Activated CD4-positive, alpha-beta T cell treated with anti-CD3 and anti-CD28 coated beads, Interleukin-2, amount 50 U/mL, for 24 hours (primary cell): ENCODE measurements at places on chromosomes 13 and 19.

DNA sequence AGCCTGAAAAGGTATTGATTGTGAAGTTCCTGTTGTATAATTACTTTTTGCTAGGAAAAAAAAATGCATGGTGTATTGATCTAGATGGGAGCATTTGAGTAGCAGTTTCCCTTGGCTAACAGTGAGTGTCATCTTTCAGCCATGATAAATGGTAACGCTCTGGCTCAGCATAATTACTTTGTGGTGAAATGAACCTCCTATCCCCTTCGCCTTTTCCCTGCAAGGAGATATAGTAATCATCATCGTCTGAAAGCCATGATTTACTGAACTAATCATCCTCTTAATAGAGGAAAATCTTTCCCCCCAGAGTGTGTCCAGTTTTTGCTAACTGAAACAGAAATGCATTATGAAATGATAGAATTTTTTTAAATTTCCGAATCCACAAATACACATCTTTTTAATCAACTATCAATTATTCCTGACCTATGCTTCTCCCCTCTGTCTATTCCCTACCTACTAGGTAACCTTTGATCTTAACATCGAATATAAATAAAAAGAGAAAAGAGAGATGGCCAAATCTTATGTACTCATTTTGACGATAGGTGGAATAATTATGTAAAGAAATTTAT is 88.7 kb downstream of the MAB21L1 start:
- DNase-seq: no peak

- DNase-seq: no peak
These were observed 345.0 kb downstream of the NDFIP2 start for GRCh38 chr13:79825959-79826358.

DNA sequence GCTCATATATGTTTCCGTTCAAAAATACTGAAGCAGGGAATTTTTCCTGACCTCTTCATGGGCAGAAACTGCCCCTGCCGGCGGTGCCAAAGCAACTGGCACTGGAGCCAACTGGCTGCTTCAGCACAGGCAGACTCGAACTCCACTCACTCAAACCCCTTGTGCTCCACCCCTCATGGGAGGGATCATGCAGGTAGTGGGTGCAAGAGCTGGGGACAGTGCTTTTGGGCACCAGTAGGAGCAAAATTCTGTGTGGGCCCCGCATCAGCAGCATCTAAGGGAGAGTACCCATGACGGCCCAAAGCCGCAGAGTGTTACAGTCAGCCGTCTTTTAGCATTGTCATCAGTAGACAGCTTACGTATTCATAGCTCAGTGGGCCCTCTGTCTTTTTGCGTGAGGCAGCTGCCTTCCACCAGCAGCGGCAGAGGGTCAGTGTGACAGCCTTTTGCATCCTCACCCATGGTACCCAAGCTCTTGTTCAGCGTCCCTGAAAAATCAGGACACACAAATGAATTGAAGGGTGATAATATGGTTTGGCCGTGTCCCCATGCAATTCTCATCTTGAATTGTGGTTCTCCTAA is 393.8 kb downstream of the SLITRK6 start:
- DNase-seq: no peak

GRCh38 chr13:102536695-102537485 is 59.9 kb upstream of the TPP2 start:
- DNase-seq: no peak

DNA sequence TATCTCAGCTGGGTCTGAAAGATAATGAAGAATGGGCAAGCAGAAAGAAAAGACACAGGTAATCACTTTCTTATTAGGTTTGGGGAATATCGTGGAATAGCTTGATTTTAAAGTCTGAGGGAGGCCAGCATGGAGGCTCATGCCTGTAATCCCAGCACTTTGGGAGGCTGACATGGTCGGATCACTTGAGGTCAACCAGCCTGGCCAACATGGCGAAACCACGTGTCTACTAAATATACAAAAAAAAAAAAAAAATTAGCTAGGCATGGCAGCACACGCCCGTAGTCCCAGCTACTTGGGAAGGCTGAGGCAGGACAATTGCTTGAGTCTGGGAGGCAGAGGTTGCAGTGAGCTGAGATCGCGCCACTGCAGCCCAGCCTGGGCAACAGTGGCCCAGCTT is 1.5 kb upstream of the PAFAH1B3 start:
- DNase-seq: no peak

- DNase-seq: no peak
These were observed 86.7 kb downstream of the FNDC3A start for GRCh38 chr13:49062297-49062896.

- no peak for DNase-seq
These were observed 546.7 kb downstream of the RFC3 start for GRCh38 chr13:34364633-34365032.

- no peak for DNase-seq
These were observed 1132.7 kb downstream of the SLITRK1 start for GRCh38 chr13:82749551-82749950.

- DNase-seq: no peak
These were observed 111.0 kb downstream of the KCTD12 start for GRCh38 chr13:76775088-76775740.

DNA sequence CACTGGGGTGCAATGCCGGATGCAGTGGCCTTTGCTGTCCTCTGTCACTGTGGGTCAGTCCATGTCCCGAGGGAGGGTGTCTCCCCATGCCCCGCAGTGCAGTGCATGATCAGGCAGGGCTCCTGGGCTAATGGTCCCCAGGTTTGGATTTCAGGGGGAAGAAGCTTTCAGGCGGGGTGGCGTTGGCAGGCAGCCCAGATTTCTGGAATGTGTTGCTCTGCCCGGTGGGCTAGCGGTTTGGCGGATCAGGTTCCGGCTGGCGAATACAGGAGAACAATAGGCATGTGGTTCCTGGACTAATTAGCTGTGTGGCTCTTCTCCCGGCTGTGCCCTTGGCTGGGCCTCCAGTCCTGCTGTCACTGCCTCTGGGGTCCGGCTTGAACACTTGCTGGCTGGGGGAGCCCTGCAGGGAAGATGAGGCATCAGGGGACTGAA is 141.3 kb downstream of the FGF9 start:
- no peak for DNase-seq

DNA sequence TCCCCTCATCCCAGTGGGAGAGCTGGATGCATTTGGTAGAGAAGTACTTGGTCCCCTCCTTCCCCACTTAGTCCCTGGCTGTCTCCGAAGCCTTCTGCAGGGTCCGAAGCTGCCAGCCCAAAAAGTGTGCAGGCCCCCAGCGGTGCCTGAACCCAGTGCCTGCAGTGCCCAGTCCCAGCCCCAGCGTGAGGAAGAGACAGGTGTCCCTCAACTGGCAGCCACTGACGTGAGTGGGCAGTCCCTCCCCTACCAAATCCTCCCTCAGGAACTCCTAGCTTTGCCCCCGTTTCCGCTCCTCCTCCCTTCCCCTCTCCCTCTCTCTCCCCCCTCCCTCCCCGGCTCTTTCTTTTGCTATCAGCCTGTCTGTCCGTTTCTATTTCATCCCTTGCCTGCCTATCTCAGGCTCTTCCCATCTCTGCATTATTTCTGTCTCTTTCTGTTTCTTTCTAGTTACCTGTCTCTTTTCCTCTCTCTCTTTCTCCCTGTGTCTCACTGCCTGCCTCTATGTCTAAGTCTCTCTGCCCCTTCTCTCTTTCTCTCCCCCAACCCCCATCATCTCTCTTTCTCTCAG is 1.8 kb upstream of the LTBP4 start:
- DNase-seq: no peak

DNA sequence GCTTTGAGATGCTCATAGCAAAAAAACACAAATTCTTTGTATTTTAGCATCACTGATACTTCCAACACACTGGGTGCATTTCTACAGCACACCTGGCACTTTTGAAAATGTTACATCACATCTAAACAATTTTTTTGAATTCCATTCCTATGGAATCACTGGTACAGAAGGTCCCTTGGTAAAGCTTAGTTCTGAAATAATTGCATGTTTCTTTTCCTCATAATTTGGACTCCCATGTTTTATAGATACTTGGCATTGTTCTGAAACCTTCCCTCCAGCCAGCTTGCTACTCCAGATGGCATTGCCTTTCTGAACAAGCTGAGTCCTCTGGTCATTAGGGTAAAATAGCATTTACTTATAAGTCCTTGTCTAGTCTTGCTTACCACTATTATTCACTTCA is 481.3 kb upstream of the GPC6 start:
- DNase-seq: no peak

- no peak for DNase-seq
These were observed 575 bp upstream of the ZNF556 start for GRCh38 chr19:2866495-2867024.

- no peak for DNase-seq
These were observed 186.9 kb upstream of the OBI1 start for GRCh38 chr13:78845656-78846365.

GRCh38 chr13:26604784-26605545 is 47.5 kb downstream of the WASF3 start:
- DNase-seq: no peak

DNA sequence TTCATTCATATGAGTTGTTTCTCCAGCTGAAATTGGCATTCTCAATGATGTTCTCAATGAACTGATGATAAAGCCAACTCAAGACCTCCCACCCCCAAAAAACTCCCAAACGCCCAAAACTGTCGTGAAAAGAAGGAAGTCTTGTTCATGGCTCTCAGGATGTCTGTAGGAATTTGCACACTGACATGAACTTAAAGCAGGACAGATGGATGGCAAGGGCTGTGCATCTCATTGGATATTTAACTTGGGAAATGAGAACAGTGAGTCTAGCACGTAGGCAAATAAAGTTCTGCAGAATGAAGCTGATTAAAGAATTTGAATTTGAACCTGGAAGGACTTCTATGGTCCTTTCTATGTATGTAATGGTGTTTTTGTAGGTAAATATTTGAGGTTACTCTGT is 305.7 kb downstream of the SHISA2 start:
- no peak for DNase-seq
